ENCODE measurements at places on chromosomes 12 and 14.

DNA sequence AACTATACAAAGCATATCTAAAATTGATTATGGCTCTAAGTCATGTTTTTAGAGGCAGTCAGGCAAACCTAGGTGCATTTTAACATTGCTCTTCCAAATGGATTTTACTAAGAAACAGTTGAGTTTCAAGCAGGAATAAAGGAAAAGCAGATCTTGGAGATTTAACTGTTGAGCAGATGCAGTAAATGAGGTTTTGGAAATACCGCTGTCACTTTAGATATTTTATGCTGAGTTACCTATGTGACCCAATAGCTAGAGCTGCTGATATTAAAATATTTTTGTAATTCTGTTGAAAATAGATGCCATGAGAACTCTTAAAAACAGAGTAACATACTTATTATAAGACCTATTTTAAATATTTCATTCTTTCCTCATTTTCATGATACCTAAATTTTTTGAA, 181.4 kb downstream of the SYT1 start:
- DNase-seq: no peak

DNA sequence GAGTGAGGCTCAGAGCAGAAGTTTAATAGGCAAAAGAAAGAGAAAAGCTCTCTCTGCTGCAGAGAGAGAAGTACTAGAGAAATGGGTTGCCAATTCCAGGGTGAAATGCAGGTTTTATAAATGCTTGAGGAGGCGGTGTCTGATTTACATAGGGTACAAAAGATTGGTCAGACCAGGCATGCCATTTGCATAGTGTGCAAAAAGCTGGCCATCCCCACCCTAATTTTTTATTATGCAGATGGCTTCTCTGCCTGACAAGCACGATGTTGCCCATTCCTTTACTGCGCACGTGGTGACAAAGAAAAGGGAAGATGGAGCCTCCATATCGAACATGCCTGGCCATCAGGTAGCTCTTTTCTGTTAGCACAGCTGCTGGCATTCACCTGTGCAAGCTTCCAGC, 209.3 kb upstream of the PPFIA2 start:
- no peak for DNase-seq

DNA sequence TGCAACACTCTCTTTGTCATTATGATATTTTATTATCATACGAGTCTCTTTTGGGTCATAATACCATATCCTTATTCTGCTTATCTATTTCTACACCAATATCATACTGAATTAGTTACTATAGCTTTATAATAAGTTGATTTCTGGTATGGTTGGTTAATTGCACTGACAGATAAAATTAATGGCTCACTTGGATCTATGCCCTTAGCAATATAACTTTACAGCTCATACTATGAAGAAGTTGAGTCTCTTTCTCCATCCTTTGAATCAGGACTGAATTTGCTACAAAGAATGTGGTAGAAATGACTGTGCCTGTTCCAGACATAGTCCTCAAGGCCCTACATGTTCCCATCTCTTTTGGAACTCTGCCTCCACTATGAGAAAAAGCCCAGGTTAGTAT, 139.7 kb upstream of the DYRK2 start:
- no peak for DNase-seq

GRCh38 chr12:119807380-119807779, 69.7 kb downstream of the CIT start:
- no peak for DNase-seq

- DNase-seq: no peak
Measured at GRCh38 chr12:28367326-28367725, 177.1 kb downstream of the CCDC91 start.

GRCh38 chr14:63972323-63972932, 119.6 kb downstream of the SYNE2 start:
- DNase-seq: no peak

- no peak for DNase-seq
Measured at GRCh38 chr12:101653030-101653429, 44.4 kb upstream of the CHPT1 start.

DNA sequence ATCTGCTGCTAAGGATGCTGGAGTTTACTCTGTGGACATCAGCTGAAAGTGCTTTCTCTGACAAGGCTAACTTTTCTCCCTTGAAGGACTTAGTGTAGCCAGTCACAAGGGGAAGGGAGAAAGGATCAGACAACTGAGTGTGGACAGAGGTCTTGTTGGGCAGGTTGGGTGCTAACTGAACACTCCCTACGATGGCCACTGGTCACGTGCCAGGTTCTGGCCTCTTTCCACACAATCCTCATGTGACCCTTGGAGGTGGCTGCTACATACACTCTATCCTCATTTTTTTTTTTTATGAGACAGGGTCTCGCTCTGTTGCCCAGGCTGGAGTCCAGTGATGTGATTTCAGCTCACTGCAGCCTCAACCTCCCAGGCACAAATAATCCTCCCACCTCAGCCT, 39.7 kb downstream of the FOXN4 start:
- no peak for DNase-seq

GRCh38 chr12:43285159-43285598, 266.8 kb downstream of the ADAMTS20 start:
- no peak for DNase-seq

DNA sequence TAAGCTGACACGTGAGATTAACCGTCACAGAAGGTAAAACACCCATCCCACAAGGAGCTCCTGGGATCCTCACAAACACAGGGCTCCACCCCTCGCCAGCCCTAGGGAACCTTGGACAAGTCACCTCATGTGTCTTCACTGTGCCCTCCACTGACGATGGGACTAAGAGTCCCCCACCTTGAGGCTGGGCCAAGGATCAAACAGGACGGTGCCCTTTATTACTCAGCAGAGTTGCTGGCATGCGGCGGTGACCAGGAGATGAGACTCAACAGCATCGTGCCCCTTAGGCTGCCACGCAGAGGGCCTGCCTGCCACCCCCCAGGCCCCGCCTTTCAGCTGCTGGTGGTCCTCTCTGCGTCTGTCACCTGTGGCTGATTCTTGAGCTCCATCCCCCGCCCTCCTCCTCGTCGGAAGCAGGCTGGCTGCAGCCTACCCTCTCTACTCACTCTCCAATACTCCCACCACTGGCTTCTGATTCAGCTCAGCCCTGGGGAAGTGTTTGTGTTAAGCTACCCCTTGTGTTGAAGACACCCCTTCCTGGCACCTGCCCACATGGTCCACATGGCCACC, 105.2 kb downstream of the DICER1 start:
- no peak for DNase-seq

GRCh38 chr14:74866708-74867389, 9.1 kb downstream of the PROX2 start:
- DNase-seq: no peak

DNA sequence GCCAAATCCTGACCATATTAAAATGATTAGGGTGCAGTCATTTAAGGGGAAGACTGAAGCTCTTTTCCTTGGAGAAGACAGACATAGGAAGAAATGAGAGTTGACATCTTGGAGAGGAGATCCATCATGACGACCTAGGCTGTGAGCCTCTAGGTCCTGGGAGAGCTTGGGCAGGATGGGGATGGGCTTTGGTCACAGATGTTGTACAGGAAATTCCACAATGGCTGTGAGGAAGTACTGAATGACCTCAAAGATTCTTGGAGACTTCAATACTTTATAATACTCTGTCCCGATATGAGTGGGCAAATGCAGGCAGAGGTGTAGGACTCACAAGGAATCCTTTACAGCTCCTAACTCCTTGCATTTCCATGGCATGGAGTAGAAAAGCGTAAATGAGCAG, 204.9 kb upstream of the FRMD6 start:
- DNase-seq: no peak

DNA sequence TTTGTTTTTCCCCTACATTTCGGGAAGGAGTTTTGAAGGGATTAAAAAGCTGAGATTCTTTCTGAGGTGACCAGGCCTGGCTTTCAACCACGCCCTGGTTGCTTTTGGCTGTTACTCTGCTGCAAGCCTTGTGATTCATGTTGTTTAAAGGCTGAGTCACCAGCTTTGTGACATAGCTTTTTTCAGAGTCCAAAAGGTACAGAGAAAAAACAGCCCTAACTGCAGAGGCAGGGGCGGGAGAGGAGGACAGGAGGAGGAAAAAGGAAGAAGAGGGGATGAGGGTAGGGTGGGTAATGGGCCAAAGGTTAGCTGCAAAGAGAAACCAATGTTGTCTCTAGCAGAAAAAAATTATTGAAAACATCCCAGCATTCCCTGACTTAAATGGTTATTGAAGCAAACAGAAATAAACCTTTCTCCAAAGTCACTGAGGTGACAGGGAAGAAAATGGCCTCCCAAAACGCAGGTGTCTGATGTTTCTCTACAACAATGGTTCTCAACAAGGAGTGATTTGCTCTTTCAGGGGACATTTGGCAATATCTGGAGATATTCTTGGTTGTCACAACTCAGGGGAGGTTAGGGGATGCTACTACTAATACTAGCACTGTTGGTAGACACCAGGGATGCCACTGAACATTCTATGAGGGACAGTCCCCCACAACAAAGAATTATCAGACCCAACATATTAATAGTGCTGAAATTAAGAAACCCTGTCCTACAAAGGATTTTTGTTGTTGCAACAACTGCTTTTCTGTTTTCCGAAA, 2.1 kb upstream of the UBC start:
- no peak for DNase-seq

- no peak for DNase-seq
Measured at GRCh38 chr12:2336409-2336829, 283.6 kb downstream of the CACNA1C start.

DNA sequence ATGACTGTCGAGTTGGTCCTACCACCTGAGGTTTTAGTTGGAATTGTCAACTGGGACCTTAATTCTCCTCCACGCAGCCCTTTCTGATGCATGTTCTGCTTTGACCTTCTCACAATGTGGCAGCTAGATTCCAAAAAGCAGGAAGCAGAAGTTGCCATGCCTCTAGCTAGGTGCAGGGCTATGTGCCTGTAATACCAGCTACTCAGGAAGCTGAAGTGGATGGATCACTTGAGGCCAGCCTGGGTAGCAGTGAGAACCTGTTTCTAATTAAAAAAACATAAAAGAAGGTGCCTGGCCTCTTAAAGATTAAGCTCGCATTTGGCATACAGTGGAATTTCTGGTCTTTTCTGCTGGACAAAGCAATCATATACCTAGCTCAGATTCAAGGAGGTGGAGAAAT, 77.1 kb downstream of the FGD4 start:
- no peak for DNase-seq

GRCh38 chr12:106068296-106068695, 70.5 kb downstream of the NUAK1 start:
- no peak for DNase-seq

- no peak for DNase-seq
Measured at GRCh38 chr14:74596741-74597450, 15.1 kb downstream of the LTBP2 start.

DNA sequence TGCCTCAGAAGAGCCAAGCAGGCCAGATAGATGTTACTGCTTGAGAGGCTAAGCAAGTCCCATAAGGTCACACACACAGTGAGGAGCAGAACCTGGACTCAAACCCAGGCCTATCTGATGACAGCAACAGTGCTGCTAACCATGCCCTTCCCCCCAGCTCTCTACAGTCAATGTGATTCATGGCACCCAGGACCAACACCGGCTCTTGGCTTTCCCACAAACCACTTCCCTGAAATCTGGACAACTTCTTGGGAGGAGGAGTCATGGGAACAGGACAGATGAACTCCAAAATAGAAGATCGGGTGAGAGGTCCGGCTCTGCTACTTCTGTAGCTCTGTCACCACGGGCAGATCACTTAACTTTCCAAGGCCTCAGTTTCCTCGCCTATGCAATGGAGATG, 716 bp upstream of the PTGDR start:
- DNase-seq: no peak

GRCh38 chr14:65301862-65302539, 110.5 kb upstream of the FUT8 start:
- no peak for DNase-seq

DNA sequence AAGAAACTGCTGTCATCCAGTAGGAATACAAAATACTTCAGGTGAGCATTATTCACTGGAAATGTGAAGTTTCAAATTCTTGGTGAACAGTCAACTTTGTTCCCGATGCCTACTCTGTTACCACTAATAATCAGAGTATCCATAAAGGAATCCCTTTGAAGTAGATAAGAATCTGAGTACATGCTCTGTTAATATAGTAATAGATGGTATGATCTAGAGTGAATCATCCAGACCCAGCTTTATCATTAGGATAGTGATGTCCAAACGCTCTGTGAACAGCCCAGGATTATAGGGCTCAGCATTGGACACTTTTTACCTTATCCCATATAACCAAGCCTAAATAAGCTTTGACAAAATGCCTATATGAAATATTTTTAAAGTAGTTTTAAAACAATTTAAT, 33.3 kb downstream of the PPP2R3C start:
- DNase-seq: no peak

- DNase-seq: no peak
Measured at GRCh38 chr14:60925286-60925685, 55.6 kb downstream of the TRMT5 start.

DNA sequence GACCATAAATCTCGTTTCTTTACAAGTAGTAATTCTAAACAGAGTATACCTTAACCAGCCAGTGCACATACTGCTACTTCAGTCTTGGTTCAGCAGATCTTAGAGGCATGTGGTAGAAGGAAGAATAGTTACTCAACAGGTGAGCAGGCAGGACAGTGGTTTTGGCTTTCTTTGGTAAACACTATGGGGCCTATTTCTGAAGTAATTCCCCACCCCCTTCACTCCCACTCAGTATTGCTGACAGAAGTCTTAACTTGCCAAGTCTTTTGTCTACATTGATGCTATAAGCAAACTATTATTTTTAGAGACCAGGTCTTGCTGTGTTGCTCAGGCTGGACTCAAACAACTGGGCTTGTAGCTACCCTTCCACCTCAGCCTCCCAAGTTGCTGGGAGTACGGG, 68.5 kb downstream of the FBXO34 start:
- DNase-seq: no peak

DNA sequence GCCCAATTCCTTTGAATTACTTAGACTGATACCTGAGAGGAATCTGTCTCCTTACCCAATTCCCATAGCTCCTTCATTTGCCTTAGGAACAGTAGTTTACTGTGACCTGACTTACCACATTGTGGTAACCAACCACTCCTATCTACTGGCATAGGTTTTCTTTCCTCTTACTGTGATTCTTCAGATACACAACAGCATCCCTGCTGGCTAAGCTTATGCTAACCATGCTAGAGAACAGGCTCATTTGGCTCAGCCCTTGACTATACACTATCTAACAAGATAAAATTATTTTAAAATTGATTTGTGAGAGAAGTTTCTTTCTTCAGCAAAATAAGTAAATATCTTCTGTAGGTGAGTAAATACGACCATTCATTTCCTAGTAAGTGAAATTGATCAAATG, 320.4 kb upstream of the DDHD1 start:
- DNase-seq: no peak

DNA sequence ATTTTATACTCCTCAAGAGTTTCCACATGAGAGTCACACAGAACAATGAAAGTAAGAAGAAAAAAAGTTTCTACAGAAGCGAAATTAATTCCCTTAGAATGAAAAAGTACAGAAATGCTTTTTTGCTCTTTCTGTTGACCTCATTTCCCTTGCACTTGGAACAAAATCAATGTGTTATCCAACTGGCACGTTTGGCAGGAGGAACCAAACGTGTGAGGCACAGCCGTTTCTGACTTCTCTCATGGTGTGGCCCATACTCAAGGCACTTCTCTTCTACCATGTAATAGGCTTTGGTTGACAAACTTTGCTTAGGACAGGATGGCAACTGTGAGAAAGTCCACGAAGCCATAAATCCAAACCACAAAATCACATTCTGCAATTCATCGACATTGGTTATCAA, 297.0 kb downstream of the FUT8 start:
- no peak for DNase-seq

- no peak for DNase-seq
Measured at GRCh38 chr14:94113073-94113472, 2.5 kb downstream of the IFI27 start.

GRCh38 chr12:111636209-111636945, 37.3 kb upstream of the ATXN2 start:
- peak; percentile 59 for DNase-seq

Measured in nucleus accumbens (tissue), 56 donors.